ENCODE measurements at places on chromosomes 3 and 15.

DNA sequence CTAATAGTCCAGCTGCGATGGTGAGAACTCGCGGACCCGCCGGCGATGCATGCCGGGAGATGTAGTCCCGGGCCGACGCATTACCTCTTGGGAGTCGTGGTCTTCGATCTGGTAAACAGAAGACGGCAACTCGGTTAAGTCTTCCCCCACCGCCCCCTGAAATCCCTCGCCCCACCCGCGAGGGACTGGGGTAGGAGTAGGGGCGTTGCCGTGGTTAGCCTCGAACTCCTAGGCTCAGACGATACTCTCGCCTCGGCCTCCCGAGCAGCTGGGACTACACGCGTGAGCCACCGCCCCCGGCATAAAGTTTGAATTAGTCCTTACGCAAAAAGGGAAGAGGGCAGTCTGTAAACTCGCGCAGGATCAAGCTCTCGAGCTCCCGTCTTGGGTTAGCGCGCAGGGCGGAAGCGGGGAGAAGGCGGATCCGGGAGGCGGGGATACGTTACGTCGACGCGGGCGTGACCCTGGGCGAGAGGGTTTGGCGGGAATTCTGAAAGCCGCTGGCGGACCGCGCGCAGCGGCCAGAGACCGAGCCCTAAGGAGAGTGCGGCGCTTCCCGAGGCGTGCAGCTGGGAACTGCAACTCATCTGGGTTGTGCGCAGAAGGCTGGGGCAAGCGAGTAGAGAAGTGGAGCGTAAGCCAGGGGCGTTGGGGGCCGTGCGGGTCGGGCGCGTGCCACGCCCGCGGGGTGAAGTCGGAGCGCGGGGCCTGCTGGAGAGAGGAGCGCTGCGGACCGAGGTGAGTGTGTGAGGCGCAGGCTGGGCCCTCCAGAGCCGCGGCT is at the start of gene RAD51:
TSS of gene RAD51 (plus strand) at position 487 of the 781 bp plus-strand sequence. CDS start 3,585 bp downstream, outside the sequence.
- peak; percentile 68 for DNase-seq

- no peak for DNase-seq
Observed at GRCh38 chr3:14211621-14212020, 33.0 kb downstream of the LSM3 start.

- DNase-seq, result no peak
Observed at GRCh38 chr3:149654188-149654601, 3.6 kb downstream of the WWTR1 start.

DNA sequence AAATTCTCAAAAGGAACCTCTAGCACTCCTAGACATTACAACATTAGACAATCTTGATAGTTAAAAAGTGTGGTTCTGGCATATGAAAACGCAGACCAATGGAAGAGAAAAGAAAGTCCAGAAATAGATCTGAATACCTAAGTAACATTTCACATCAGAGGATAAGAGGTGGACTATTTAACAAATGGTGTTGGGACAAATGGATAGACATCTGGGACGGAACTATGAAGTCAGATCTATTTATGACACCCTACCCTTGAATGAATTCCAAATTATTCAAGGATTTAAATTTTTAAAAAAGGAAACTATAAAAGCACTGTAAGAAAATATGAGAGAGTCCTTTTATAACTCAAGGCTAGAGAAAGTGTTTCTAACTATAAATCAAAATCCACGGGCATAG is 111.3 kb downstream of the SCN11A start:
- no peak for DNase-seq

- DNase-seq, result no peak
Observed at GRCh38 chr3:11250902-11251806, 21.0 kb upstream of the ATG7 start.

GRCh38 chr3:172519740-172520139 is 3.5 kb downstream of the TNFSF10 start:
- no peak for DNase-seq
